ENCODE measurements at places on chromosomes 1 and 21. TPM values are rescaled to one million over a fixed set of nuclear protein-coding genes. Genes with fewer than 3 reads are reported as not detected.
A peak's percentile ranks its signal among the peaks of the same experiment; 100 is the strongest.

GRCh38 chr1:110697606-110698005, 22.9 kb upstream of the KCNA3 start:
- DNase-seq: no peak

DNA sequence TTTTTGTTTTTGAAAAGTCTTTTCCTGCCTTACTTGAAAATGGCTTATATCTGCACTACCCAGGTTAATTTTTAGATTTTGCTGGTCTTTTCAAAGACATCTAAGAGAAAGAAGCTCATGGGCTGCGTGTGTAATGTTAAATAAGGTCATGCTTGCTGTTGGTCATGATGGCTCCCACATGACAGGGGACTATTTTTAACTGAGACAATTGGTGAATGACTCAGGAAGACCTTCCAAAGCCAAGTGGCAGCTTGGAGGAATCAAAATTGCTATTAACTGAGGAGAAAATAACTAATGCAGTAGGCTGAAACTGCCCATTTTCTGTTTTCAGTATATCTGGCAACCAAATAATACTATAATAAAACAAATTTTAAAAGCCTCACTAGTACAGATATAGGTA, 117.1 kb upstream of the SPAG17 start:
- DNase-seq: peak; percentile 28

DNA sequence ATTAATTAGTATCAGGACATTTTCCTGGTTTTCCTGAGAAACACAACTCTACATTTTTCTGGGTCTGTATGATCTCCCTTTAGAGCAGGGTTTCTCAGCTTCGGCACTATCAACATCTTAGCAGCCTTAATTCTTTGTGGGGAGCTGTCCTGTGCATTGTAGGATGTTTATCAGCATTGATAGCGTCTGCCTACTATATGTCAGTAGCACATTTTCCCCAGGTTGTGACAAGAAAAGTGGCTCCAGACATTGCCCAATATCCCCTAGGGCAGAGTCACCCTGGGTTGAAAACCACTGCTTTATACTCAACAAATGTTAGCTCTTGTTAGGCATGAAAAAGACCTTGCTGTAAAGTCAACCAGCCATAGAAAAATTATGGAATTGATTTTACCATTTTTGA, 195.1 kb upstream of the FMN2 start:
- no peak for DNase-seq

The INSRR gene
- not detected for polyA plus RNA-seq

The KRTAP12-2 gene
- not detected for polyA plus RNA-seq

The IFNGR2 gene
- polyA plus RNA-seq: 25.1 TPM

The XCL2 gene
- not detected for polyA plus RNA-seq

The SYTL1 gene
- polyA plus RNA-seq: 1.2 TPM

The APOBEC4 gene
- polyA plus RNA-seq: not detected

Measured in heart left ventricle (tissue), 16 donors.